ENCODE measurements at places on chromosomes 11 and 22.

GRCh38 chr11:8408151-8408941 is 144.7 kb upstream of the LMO1 start:
- DNase-seq, result no peak

- DNase-seq, result no peak
Measured at GRCh38 chr22:46226577-46226976, 23.5 kb downstream of the CDPF1 start.

- peak; percentile 44 for DNase-seq
Measured at GRCh38 chr11:2791521-2792380, 92.0 kb upstream of the KCNQ1OT1 start.

- no peak for DNase-seq
Measured at GRCh38 chr22:35134637-35135036, 68.7 kb downstream of the ISX start.

- no peak for DNase-seq
Measured at GRCh38 chr11:44498089-44498871, 67.2 kb upstream of the CD82 start.

Measured in activated naive CD4-positive, alpha-beta T cell treated with anti-CD3 and anti-CD28 coated beads, Interleukin-2, amount 10 ng/mL, durations not matched to agents 7 days and 5 days (primary cell).